ENCODE measurements at places on chromosomes 2 and 18. TPM values are rescaled to one million over a fixed set of nuclear protein-coding genes. Genes with fewer than 3 reads are reported as not detected.
A peak's percentile ranks its signal among the peaks of the same experiment; 100 is the strongest.

Gene RAB31
- 1.7 TPM for total RNA-seq

- DNase-seq, result peak; percentile 77
Measured at GRCh38 chr2:181904022-181904632, 12.6 kb downstream of the ITPRID2 start.

GRCh38 chr2:234254783-234255521 lies 204.4 kb downstream of the SPP2 start:
- no peak for DNase-seq

- peak; percentile 87 for DNase-seq
Measured at GRCh38 chr2:104889291-104889959, 35.5 kb downstream of the POU3F3 start.

GRCh38 chr18:54958704-54959625 lies at the start of gene CCDC68:
Gene CCDC68 (minus strand): TSS chr18:54959461. CDS start chr18:54942791, 16,670 bp downstream.
- peak; percentile 60 for DNase-seq

DNA sequence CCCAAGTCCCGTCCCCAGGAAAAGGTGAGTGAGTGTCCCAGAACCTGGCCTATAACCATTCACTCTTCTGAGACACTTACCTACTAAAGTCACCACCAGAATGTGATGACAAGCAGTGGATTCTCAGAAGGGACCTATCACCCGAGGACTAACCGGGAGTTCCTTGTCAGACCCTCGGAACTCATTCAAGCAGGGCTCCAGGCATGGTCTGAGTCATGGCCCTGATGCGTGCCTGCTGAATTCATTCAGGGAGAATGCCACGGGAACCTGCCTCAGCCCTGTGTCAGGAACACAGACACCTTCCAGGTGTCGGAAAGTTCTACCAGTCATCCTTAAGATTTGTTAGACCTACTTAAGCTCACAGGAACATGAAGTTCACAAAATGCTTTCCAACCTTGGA lies 29.8 kb downstream of the ALPK2 start:
- DNase-seq, result no peak

DNA sequence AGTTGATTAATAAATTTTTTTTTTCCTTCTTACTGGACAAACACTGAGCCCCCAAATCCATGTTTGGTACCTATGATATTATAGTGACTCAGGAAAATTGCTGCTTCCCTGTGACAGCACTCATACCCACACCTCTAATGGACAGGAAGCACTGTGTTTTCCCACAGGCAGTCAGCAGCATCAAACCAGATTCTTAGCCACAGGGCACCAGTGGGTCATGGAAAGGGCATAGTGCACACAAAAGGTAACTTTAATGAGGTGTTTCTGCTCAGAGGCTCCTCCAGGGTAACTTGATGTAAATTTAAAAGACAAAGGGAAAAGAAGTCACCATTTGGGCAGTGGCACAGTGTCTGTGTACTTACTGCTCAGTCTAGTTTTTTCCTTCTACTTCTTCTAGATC lies 34.1 kb downstream of the SERPINB11 start:
- peak; percentile 63 for DNase-seq

DNA sequence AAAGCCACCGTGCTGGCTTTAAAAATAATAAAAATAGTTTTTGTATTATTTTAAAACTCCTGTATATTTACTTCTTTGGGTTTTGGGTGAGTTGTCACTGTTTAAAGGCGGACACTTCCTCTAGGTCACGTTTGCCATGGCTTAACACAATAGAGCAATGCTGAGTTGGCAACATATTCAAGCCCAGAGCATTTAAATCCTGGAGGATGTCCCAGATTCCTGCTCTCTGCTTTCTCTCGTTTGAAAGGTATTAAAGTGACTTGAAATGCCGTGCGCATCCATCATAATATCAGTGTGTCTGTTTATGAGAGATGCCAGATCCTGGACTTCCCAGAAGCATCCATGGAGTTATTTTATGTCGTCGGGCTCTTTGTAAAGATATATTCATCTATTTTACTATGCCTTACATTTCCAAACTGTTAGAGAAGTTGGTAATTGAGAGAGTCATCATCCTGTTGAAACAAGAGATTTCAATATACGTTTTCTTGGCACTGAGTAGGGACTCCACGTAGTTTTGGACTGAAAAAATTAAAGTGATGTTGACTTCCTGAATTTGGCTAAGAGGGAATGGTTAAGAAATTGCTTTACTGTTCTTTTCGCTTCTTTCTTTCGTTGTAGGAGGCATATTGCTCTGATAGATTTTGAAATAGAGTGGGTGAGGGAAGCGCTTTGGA lies 150.6 kb downstream of the ZNF236 start:
- DNase-seq, result no peak
